Stimulated activated CD4-positive, alpha-beta T cell treated with anti-CD3 and anti-CD28 coated beads, Interleukin-15, amount 100 ng/mL, for 48 hours (primary cell): ENCODE measurements at places on chromosomes 12 and 14.

DNA sequence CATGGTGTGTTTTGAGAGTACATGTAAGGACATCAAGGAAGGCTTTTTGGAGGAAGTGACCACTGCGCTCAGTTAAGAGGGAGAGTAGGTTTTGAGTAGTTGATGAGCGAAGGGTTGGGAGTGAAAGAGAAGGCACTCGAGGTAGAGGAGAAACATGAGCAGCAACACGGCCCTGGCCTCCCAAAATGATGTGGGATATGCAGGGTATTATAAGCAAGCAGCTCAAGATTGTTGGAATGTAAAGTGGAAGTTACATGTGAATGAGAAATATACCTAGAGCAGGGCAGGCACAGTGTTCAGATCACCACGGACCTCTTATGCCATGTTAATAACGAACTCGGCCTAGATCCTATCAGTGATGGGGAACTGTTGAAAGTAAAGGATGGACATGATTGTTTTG lies 2.1 kb upstream of the ARHGDIB start:
- no peak for DNase-seq

GRCh38 chr14:72633551-72633950 lies 260.4 kb downstream of the DPF3 start:
- DNase-seq, result no peak

DNA sequence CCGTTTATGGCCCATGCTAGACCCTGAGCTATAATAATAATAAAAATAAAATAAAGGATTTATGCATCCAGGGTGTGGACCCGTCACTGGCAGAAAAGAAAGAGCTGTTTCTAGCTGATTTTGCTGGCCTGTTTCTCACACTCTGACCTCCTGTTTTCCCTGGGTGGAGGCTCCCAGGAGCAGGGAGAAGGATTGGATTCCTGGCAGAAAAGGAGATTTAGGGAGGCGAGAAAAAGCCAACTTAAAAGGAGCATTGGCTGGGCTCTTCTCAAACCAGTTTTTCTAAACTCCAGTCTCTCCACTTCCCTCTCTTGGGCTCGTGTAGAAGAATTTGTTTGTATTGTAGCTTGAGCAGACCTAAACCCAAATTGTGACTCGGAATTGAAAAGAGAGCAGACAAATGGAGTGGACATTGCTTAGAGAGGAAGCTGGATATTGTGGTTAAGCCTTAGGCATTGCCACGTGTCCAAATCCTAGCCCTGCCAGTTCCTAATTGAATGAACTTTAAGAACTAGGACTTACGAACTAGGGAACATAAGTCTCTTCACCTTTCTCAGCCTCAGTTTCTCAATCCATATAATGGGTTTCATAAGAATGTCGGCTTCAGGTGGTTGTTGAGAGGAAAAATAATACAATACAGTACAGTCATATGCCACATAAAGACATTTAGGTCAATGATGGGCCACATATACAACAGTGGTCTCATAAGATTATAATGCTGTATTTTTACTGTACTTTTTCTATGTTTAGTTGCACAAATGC lies 14.4 kb upstream of the TBX5 start:
- no peak for DNase-seq

DNA sequence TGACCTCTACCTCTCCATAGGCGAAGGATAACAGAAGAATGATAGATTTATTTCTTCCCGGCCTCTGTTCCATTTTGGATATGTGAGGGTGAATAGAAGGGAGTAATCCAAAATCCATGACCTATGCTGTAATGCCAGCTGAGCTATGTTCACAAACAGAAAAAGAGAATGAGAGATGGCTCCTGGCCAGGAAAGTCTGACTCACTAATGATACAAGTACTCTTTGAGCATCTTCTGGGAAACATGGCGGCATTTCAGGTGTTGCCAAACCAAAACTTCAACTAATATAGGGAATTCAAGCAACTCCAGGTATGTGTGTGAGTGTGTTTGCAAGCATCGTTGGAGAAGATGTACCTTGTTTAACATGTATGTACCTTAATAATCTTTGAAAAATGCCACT lies 55.1 kb downstream of the MED13L start:
- DNase-seq, result peak; percentile 15

GRCh38 chr12:41286426-41286825 lies 98.3 kb downstream of the PDZRN4 start:
- DNase-seq, result no peak

DNA sequence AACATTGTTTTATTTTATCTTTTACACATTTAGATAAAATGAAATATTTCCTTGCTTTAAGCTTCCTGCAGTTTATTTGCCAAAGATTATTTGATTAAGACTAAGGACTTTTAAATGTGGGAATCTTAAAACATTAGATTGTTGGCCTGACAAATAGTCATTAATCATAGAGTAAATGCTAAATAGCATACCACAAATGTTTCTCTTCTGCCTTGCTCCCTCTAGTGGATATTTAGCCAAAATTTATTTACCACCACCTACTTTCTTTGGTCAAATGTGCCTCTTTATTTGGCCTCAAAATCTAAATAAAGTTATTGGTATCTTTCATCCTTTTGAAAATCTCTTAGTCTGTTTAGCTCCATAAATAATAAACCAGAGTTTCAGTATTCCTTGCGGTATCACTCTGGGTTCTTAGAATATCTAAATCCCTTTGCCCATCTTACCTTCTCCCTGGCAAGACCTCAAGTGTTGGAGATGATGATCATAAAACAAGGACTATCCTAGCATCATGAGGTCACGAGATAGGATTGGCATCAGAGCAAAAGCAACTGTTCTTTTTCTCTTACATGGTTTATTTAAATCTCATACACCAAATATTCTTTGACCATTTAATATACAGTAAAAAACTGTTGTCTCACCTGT lies 150.6 kb upstream of the AEBP2 start:
- DNase-seq, result no peak

- DNase-seq, result no peak
Observed at GRCh38 chr12:46373301-46374296, 1.0 kb upstream of the SLC38A2 start.

GRCh38 chr14:27320261-27320660 lies 722.4 kb upstream of the NOVA1 start:
- no peak for DNase-seq

GRCh38 chr12:50239355-50239891 lies 43.9 kb downstream of the LIMA1 start:
- DNase-seq, result no peak
